ENCODE measurements at places on chromosomes 4 and X.
A peak's percentile ranks its signal among the peaks of the same experiment; 100 is the strongest.

DNA sequence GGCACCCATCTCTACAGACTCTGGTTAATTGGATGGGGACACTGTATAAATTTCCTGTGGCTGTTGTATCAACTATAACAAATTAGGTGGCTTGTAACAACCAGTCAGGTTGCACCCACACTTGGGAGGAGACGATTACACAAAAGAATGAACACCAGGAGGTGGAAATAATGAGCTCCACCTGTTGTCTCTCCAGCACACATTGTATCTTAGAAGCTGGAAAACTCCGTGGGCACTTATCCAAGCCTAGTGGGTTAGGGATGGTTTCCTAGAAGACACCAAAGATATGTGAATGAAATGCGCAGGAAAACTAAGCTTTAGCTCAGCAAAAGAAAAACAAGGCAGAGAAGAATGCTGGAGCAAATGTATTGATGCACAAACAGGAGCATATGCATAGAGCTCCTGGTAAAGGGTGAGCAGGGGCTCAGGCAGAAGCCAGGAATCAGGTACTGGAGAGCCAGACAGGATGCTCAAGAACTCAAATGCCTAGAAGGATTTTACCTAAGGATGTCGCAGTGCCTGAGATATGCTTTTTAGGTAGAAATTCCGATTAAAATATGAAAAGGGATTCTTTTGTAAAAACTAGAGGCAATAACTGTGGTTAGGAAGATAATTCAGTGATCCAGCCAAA is 111.7 kb downstream of the GALNTL6 start:
- DNase-seq = peak; percentile 4

GRCh38 chrX:34764852-34765361 is 107.8 kb upstream of the TMEM47 start:
- DNase-seq = no peak

- DNase-seq = no peak
Measured at GRCh38 chr4:54593795-54594322, 63.9 kb upstream of the KIT start.

GRCh38 chrX:107659768-107660167 is 31.5 kb downstream of the PRPS1 start:
- DNase-seq = no peak

DNA sequence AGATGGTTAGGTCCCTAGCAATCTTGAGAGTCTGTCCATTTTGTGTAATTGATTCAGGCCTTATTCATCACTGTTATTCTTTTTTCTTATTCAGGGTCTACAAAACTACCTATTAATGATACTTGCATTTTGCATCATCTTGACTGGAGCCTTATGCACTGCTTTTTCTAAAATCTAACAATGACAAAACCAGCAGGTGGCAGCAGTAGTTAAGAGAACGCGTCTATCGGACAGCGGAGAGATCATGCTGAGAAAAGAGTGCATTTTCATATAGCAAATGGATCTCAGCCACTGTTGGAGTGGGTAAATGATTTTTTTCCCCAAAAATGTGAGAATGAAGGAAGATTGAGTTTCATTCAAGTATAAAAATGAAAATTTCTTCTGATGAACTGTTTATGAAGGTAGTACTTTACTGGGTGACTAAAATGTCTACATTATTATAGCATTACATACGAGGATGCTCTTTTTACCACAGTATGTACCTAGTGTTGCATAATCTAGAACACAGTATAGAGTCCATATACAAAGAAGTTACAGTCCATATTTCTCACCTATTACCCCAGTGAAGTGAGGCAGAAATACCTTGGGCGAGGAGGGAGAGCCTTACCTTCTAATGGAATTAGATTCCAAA is 43.2 kb downstream of the TMEM144 start:
- peak; percentile 66 for DNase-seq

- DNase-seq = no peak
Measured at GRCh38 chr4:44056721-44057151, 391.9 kb downstream of the KCTD8 start.

GRCh38 chr4:13626492-13627177 is 890 bp downstream of the BOD1L1 start:
- DNase-seq = no peak

- no peak for DNase-seq
Measured at GRCh38 chr4:41324861-41325260, 68.1 kb downstream of the UCHL1 start.
